SK-MEL-5 (cell line): ENCODE measurements at places on chromosomes 16 and 17.

GRCh38 chr17:178292-179065 lies 3.0 kb downstream of the DOC2B start:
- DNase-seq, result no peak

DNA sequence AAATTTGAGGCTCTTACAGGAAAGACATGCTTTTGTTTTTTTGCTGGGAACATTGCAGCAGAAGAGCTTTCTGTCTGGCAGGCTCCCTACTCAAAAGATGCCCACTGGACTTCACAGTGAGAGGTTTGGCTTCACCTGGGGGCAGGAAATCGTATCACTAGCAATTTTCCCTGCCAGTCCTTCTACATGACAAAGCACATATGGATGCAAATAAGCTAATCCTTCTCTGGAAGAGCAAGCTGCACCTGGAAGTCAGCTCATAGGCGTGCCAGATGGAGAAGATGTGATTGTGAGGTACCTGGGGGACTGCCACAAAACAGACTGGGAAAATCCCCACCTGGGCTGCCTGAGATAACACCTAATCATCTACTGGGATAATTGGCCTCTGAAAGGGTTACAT lies 195.0 kb upstream of the CPHXL start:
- no peak for DNase-seq

GRCh38 chr17:36880268-36880905 lies 56.9 kb upstream of the LHX1 start:
- no peak for DNase-seq

DNA sequence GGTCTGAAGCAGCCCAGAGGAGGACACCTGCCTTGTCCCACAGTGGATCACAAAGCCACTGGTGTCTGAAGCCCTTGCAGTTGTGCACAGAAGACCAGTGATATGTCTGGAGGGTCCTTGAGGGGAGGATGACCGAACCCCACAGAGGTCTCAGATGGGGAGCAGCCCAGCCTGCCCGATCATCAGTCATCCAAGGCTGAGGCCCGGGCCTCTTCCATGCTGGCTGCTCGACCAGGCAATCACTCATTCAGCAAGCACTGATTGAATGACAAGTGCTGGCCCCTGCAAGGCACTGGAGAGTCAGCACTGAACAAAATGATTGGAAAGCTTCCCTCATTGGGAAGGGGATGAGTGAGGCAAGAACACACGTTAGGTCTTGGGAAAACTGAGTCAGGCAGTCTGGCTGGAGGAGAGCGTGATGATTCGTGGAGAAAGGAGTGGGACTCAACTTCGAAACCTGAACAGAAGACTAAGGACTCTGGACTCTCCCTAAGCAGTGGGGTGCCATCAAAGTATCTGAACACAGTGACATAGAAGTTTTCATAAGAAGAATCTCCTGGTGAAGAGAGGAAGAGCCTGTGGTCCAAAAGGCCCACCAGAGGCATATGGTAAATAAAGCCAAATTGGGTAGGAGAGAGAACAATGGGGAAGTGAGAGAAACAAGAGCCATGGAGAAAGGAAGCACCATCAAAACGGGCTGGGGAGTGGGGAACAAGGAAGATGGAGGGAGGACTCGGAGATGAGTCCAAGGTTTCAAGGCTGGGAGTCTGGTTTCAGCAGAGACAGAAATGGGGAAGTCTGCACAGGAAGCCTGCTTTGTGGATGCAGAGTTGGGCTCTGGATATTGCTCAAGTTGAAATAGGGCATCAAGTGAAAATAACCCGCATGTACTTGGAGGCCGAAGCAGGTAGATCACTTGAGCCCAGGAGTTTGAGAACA lies 10.2 kb downstream of the PIK3R5 start:
- DNase-seq, result no peak
